ENCODE measurements at places on chromosomes 2 and 18.

DNA sequence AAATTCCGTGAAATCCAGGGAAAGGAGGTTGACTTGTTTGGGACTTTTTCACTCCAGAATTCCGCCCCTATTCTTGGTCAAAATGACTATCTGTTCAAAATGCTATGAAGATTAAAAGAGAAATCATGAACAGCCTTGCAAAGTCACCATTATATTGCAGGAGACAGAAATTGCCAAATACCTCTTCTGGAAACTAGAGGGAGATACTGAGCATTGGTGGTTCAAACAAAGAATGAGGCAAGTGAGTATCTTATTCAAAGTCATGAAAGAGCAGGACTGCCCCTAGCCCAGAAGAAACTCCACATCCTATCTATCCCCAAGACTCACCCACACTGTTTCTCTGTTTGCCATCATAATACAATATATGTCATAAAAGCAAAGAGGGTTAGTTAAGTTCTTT, 862.3 kb upstream of the POU3F3 start:
- DNase-seq, result no peak

GRCh38 chr2:169007356-169007755, 23.8 kb downstream of the ABCB11 start:
- no peak for DNase-seq

DNA sequence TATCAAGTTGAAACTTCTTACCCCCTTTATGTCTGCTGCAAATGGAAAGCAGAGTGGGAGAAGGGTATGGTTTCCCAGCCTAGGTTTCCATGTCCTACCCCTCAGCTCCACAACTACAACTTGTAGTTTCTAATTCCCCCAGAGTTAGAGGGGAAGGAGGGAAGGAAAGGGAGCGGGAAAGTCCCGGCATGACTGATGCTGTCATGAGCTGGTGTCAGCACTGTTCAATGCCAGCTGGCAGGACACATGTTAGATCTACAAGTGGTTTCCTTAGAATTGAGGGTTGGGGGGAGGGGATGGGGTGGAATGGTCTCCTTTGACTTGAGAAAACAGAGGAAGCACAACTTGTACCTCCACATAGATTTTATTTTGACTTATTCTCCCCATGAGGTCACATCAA, 194.0 kb downstream of the MBD2 start:
- no peak for DNase-seq

DNA sequence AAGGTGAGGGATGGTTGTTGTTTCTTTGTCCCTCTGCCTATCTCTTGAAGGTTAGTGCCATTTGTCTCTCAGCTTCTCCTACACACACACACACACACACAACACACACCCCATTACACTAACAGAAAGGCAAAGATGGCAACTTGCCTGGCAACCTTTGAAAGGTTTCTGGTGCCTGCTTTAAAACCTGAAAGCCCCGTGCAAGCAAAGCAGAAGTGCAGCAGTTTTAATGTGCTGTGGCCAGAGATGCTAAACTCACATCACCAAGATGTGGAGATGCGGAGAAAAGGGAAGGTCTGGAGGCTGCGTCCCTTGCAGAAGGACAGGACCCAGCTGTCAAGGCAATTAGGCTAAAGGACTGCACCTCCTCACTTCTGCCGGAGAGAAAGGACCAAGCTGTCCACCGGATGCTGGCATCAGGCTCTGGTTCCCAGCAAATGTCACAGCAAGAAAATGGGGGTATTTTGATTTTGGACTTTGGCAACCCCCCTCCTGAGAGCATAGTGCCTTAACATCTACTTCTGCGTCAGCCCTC, 196.4 kb downstream of the ARL4C start:
- DNase-seq, result no peak

DNA sequence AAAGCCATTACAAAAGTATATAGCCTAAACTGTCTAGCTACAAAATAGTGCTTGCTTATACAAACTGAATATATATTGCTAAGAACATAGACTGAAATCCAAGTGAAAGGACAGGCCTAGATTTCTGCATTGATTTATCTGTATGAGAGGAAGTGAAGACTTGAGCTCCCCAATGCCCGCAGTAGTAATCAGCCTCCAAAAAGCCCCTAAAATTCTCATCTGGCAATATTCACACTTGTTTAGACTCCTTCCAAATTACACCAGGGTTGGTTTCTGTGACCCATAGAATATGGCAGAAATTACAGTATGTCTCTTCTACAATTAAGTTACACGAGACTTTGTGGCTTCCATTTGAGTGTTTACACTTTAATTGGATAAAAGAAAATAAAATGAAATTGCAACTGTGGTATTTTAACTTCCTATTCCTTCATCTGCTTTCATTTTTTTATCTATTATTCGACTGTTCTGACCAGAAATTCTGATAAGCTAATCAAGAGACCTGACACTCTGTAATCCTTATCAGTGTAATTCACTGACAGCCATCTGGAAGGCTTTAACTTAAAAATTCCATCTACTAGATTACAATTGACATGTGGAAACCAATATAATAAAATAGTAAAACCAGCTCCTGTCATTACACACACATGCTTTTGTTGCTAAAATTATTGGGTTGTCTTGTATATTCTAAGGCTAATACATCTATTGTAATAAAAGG, 21.1 kb downstream of the ABCB11 start:
- no peak for DNase-seq

- no peak for DNase-seq
Measured at GRCh38 chr2:31241625-31242270, 7.8 kb downstream of the EHD3 start.

- no peak for DNase-seq
Measured at GRCh38 chr18:76557026-76557575, 62.1 kb upstream of the ZNF516 start.

GRCh38 chr2:107721178-107721577, 105.5 kb upstream of the RGPD4 start:
- no peak for DNase-seq

GRCh38 chr2:66824926-66825325, 390.0 kb downstream of the MEIS1 start:
- DNase-seq, result no peak

DNA sequence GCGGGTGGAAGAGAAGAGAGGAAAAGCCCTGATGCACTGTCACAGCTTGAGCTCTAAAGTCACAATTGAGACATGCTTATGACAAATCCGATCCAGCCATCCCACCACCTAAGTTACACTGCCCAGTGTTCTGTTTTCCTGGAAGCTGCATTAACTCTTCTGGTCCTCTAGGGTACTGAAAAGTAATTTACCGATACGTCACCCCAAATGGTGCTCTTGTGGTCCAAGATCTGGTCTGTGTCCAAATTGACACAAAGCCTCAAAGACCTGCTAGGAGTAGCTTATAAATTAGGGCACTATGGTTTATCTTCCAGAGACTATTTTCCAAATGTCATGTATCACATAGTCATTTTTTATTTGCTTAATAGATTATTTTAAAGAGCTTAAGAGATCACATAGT, 186.7 kb upstream of the ETAA1 start:
- no peak for DNase-seq

GRCh38 chr2:98924038-98924830, 11.8 kb downstream of the CRACDL start:
- no peak for DNase-seq

- no peak for DNase-seq
Measured at GRCh38 chr2:30990671-30991070, 147.6 kb downstream of the GALNT14 start.

- DNase-seq, result no peak
Measured at GRCh38 chr2:16080516-16080915, 140.2 kb downstream of the MYCN start.

DNA sequence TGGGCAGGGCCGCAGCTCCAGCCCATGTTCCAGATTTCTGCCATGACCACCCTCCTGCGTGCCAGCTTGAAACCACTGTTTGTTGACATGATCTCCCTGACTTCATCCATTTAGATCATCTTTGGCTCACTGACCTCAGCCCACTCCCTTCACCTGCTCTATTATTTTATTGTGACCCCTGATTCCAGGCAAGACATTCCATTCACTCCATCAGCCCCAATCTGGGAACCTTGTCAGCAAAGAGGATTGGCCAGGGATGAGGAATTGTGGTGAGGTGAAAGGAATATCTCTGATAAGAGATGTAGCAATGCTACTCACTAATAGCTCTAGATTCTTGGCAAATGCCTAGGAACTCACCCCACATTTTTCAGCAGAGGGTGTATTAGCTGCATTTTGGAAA, 174.2 kb downstream of the TMEM247 start:
- no peak for DNase-seq

DNA sequence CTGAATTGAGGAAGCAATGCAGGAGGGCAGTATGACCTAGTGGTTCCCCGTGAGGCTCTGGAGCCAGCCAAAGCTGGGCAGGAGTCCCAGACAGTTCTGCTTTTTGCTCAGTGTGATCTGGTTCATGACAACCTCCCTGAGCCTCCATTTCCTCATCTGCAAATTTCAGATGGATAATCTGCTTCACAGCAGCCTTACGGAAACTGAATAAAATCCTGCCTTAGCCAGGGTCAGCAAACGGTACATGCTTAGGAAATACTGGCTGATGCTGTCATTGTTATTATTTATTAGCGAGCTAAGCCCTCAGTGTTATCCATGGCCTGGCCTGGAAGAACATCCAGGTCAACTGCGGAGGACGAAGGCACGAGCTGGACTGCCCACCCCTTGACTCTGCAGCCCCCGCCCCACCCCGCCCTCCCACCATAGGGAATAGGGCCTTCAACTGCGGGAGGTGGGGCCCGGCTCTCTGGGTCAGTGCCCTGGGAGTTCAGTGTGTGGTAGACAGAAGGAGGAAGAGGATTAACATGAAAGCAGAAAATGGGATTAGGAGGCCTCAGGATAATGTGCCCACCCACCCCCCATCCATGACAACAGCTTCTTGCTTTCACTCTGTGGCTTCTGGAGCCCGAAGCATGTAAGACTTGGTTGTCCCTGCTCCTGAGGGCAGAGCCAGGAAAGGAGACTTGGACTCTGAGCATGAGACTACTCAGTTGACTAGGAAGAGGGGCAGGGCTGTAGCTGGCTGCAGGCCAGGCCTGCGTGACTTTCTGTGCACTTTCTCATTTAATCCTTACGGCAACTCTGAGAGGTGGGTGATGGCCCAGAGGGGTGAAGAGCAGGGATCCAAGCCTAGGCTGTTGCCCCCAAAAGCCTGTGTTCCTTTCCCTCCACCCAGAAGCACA, 13.1 kb downstream of the PKDCC start:
- DNase-seq, result no peak

- DNase-seq, result peak; percentile 16
Measured at GRCh38 chr2:203533676-203534591, 1.2 kb downstream of the RAPH1 start.

GRCh38 chr18:34904994-34905393, 136.2 kb upstream of the MAPRE2 start:
- no peak for DNase-seq

- DNase-seq, result no peak
Measured at GRCh38 chr2:20737505-20737904, 70.6 kb downstream of the GDF7 start.

DNA sequence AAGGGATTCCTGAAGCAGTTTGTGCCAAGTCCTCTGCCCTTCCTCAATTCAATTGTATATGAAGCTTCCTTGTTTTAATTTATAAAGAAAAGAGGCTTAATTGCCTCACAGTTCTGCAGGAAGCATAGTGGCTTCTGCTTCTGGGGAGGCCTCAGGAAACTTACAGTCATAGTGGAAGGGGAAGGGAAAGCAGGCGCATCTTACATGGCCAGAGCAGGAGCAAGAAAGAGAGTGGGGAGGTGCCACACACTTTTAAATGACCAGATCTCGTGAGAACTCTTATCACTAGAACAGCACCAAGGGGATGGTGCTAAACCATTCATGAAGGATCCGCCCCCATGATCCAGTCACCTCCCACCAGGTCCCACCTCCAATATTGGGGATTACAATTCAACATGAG, 114.2 kb downstream of the SGPP2 start:
- no peak for DNase-seq
